ENCODE measurements at places on chromosomes 1 and 21. TPM values are rescaled to one million over a fixed set of nuclear protein-coding genes. Genes with fewer than 3 reads are reported as not detected.

DNA sequence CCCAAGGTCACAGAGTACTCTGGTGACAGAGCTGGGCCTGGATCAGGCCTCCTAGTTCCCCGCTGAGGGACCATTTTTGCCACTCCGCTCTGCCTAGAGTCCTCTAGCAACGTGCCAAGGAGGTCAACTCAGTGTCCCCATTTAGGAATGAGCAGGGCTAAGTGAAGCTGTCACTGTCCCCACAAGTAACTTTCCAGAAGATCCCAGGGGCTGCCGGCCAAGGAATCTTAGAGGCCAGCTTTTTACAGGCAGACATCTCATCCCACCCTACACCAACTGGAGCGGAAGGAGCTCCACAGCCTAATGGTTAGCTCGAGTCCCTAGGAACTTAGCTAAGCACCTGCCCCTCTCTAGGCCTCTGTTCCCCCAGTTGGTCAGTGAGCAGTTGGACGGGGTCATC is 59.7 kb downstream of the VWA5B1 start:
- H3K4me1 ChIP-seq, result no peaks in the 10 kb centered on the region
- no peak overlapping the region for H3K4me3 ChIP-seq
- no peak overlapping the region for H3K27ac ChIP-seq
- no peaks in the 10 kb centered on the region for H3K36me3 ChIP-seq
- no peak for DNase-seq

GRCh38 chr1:212671342-212672031 is 28.2 kb downstream of the BATF3 start:
- H3K27ac ChIP-seq, result no peak overlapping the region
- H3K4me3 ChIP-seq, result no peak overlapping the region
- no peaks in the 10 kb centered on the region for H3K36me3 ChIP-seq
- no peaks in the 10 kb centered on the region for H3K27me3 ChIP-seq
- peaks cover 15% of the 10 kb centered on the region for H3K4me1 ChIP-seq

DNA sequence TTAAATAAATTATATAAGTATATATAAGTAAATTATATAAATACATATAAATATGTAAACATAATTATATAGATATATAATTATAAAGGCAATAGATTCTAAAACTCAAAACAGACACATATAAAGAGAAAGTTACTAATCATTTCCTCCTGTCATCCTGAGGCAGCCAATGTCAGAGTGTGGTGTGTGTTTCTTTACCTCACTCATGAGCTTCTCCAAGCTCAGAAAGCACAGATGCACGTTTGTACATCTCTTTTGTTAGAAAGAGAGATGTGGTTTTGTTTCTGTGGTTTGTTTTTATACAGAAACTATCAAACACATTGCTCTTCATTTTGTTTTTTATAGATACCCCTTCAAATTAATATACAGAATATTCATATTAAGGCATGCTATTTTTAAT is 594.8 kb downstream of the USP25 start:
- no peak for DNase-seq
- no peak overlapping the region for H3K27ac ChIP-seq
- H3K36me3 ChIP-seq, result no peaks in the 10 kb centered on the region
- no peak overlapping the region for H3K4me3 ChIP-seq

GRCh38 chr1:54800899-54801759 is at the start of gene TTC22:
Gene TTC22, minus strand, starts transcription at chr1:54801323. Its CDS starts 160 bp downstream, at chr1:54801163.
- no peaks in the 10 kb centered on the region for H3K27me3 ChIP-seq
- DNase-seq, result no peak
- H3K4me1 ChIP-seq, result peaks cover 38% of the 10 kb centered on the region
- peak within 1 kb of the TSS; percentile 51 for H3K4me3 ChIP-seq

DNA sequence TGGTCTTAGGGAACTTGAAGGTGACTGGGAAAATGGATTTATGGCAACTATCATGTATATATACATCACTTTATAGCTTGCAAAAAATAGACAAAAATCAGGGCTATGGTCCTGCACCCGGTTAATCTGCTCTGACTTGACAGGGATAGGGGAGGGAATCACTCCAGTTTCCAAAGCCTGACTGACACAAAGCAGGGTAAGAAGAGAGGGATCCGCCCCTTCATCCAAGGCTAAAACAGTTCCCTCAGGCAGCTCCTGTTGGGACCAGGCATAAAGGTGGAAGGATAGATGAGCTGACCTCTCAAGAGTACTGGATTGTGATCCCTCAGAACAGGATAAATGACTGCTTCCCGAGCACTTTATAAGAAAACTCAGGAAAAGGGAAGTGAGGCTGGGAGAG is 1.4 kb downstream of the PBXIP1 start:
- no peak for DNase-seq
- H3K4me1 ChIP-seq, result peaks cover 51% of the 10 kb centered on the region
- no peaks in the 10 kb centered on the region for H3K27me3 ChIP-seq
- no peaks in the 10 kb centered on the region for H3K36me3 ChIP-seq

Gene WDR64
- not detected for total RNA-seq

DNA sequence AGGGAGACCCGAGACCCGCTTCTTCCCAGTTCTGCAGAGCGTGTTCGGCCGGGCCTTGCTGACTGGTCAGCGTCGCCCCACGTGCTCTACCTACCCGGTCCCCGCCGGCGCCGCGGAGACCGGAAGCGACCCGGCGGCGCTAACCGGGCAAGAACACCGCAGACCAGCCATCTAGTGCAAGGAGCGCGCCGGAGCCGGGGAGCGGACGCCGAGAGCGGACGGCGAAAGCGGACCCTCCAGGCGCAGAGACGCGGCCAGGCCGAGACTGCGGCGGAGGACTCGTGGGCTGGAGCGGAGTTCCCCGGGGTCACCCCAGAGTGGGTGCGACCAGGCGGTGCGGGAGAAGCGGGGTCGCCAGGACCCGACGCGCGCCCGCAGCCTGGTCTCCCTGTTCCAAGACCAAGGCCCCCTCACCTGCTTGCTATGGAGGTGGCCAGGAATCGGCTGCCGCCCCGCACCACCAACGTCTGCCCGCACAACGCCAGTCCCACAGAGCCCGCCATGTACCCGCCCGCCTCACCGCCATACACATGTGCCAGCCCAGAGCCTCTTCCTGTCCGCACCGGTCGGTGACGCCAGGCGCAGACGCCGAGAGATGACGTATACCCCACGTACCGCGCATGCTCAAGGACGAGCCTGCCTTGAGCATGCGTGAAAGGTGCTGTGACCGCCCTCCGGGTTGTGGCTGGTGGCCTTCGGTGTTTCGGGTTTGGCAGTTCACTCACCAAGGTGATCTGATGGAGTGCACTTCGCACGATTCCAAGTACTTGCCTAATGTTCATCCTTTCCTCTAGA is at the start of gene WDR4:
Gene WDR4 (minus strand): TSS at position 547 of the 795 bp plus-strand sequence. CDS start 44 bp downstream, at position 503.
- peak within 1 kb of the TSS; percentile 80 for H3K27ac ChIP-seq
- no peaks in the 10 kb centered on the region for H3K27me3 ChIP-seq

DNA sequence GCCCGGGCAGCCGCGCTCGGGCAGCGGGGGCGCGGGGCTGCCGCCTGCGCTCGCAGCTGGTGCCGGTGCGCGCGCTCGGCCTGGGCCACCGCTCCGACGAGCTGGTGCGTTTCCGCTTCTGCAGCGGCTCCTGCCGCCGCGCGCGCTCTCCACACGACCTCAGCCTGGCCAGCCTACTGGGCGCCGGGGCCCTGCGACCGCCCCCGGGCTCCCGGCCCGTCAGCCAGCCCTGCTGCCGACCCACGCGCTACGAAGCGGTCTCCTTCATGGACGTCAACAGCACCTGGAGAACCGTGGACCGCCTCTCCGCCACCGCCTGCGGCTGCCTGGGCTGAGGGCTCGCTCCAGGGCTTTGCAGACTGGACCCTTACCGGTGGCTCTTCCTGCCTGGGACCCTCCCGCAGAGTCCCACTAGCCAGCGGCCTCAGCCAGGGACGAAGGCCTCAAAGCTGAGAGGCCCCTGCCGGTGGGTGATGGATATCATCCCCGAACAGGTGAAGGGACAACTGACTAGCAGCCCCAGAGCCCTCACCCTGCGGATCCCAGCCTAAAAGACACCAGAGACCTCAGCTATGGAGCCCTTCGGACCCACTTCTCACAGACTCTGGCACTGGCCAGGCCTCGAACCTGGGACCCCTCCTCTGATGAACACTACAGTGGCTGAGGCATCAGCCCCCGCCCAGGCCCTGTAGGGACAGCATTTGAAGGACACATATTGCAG is 3.0 kb downstream of the ARTN start:
- peak overlapping the region; percentile 61 for H3K4me3 ChIP-seq
- H3K27ac ChIP-seq, result no peak overlapping the region
- H3K4me1 ChIP-seq, result peaks cover 54% of the 10 kb centered on the region
- H3K36me3 ChIP-seq, result no peaks in the 10 kb centered on the region

Measured in vagina (tissue), 2 donors.